ENCODE measurements at places on chromosomes 16 and 17.

- DNase-seq, result no peak
Observed at GRCh38 chr16:53219795-53220454, 165.1 kb downstream of the CHD9 start.

GRCh38 chr17:63529711-63530556, 6.8 kb downstream of the KCNH6 start:
- DNase-seq, result no peak

- DNase-seq, result no peak
Observed at GRCh38 chr16:88516601-88517061, 53.6 kb upstream of the ZC3H18 start.

DNA sequence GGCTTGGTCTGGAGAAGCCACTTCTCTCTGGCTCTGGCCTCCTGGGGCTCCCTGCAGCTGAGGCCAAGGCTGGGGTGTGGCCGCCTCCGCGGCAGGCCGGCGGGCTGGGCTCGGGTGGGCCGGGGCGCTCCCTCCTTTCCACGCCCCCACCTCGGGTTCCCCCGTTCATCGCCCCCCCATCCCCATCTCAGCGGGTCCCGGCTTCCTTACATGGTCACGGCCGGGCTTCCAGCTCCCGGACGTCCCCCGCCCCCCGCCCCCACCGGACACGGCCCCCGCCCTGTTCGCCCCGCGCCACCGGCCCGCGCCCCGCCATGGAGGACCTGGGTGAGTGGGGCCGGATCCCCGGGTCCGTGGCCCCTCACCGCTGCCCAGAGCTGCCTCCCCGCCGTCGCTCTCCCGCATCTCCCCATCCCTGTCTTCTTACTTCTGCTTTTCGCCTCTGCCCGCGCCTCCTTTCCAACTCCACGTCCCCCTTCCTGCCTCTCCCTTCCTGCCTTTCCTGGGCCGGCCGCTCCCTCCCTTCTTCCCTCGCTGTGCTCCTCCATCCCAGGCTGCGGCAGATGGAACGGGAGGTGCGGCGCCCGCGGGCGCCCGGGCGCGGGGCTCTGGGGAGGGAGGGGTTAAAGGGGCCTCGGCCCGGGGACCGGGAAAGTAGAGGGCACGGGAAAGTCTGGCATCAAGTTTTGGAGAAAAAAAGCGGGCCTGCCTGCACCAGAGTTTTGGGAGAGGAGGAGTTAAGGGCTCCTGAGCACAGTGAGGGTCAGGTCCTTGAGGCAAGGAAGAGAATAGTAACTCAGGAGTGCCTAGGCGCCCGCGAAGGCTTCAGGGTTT, at the start of gene TGFB1I1:
TSS of gene TGFB1I1 (plus strand) at position 278 of the 834 bp plus-strand sequence. CDS start at position 315, 37 bp downstream.
- no peak for DNase-seq

DNA sequence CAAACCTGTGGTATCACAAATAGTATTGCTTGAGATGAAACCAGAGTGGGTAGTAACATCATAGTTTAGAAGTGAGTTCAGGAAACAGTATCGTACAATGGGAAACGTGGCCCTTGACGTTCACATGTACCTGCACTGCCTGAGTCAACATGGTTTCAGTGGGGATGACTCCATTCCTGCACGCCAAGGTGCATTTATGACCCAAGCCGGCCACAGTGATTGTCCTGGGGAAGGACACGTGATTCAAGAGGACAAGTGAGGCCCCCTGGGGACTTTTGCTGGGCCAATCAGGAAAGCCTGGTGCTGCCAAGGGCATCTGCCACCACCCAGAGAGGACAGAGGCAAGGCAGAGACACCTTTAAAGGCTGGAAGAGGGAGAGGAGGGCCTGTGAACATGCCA, 119.2 kb downstream of the AXIN2 start:
- no peak for DNase-seq

GRCh38 chr17:7283471-7284216, 2.1 kb downstream of the SLC2A4 start:
- DNase-seq, result no peak

GRCh38 chr17:46877466-46877865, 26.1 kb downstream of the WNT9B start:
- no peak for DNase-seq

DNA sequence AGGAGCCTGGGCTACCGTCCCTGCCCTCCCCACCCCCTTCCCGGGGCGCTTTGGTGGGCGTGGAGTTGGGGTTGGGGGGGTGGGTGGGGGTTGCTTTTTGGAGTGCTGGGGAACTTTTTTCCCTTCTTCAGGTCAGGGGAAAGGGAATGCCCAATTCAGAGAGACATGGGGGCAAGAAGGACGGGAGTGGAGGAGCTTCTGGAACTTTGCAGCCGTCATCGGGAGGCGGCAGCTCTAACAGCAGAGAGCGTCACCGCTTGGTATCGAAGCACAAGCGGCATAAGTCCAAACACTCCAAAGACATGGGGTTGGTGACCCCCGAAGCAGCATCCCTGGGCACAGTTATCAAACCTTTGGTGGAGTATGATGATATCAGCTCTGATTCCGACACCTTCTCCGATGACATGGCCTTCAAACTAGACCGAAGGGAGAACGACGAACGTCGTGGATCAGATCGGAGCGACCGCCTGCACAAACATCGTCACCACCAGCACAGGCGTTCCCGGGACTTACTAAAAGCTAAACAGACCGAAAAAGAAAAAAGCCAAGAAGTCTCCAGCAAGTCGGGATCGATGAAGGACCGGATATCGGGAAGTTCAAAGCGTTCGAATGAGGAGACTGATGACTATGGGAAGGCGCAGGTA, 762 bp downstream of the CDK12 start:
- no peak for DNase-seq

- no peak for DNase-seq
Observed at GRCh38 chr17:43616029-43616351, 45.7 kb downstream of the MEOX1 start.

- DNase-seq, result peak; percentile 85
Observed at GRCh38 chr17:34998205-34998604, 17.9 kb downstream of the LIG3 start.

GRCh38 chr16:54750249-54750648, 180.4 kb upstream of the IRX5 start:
- DNase-seq, result no peak

GRCh38 chr16:13911306-13911705, 8.6 kb upstream of the ERCC4 start:
- DNase-seq, result no peak

DNA sequence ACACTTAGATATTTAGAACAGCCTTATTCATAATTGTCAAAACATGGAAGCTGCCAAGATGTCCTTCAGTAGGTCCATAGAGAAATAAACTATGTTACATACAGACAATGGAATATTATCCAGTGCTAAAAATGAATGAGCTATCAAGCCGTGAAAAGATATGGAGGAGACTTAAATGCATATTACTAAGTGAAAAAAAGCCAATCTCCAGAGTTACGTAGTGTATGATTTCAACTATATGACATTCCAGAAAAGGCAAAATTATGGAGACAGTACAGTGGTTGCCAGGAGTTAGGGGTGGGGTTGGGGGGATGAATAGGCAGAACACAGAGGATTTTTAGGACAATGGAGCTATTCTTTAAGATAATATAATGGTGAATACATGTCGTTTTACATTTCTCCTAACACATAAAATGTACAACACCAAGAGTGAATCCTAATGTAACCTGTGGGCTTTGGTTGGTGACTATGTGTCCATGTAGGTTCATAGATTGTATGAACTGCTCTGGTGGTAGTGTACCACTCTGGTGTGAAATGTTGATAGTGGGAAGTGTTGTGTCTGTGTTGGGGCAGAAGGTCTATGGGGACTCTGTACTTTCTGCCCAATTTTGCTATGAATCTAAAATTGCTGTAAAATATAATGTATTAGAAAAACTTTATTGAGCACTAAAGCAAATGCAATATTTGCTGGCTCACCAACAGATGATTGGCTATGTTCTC, 122.6 kb downstream of the USP22 start:
- no peak for DNase-seq

DNA sequence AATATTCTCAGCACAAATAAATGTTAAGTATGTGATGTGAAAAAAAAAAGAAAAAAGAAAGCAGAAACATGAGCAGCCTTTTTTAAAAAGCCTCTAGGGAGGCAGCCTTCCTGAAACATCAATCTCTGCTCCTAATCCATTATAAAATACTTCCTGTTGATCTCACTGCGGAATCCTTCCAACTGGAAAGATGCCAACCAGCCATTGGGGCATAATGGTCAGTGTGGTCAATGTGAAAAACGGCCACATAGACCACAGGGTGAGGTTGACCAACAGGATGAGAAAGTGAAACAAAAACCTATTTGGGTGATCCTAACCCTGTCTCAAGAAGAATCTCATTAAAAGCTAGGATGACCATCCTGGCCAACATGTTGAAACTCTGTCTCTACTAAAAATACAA, 26.1 kb upstream of the ABCA8 start:
- DNase-seq, result no peak

DNA sequence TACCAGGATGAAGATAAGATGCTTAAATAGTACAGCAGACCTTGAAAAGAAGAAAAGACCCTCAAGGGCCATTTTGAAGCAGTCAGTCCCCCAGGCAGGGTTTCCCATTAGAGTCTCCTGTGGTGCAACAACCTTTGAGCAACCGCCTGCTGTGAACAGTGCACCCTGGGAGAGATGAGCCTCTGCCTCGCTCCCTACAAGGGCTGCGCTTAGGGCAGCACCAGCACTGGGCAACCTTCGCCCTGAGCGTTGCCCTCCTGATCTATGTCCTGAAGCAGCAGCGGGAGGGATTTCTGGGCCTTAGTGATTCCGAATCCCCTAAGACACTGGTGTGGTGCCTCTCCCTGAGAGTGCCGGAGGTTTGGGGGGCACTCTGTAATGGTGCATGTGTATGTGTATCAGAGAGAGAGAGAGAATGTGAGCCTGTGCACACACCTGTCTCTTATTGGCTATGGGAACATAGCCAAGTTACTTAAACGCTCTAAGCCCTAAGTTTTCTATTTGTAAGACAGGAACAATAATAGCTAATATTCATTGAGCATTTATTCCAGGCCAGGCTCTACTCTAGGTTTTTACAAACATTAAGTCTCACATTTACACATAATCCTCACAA, 25.2 kb upstream of the ABCC12 start:
- DNase-seq, result no peak

DNA sequence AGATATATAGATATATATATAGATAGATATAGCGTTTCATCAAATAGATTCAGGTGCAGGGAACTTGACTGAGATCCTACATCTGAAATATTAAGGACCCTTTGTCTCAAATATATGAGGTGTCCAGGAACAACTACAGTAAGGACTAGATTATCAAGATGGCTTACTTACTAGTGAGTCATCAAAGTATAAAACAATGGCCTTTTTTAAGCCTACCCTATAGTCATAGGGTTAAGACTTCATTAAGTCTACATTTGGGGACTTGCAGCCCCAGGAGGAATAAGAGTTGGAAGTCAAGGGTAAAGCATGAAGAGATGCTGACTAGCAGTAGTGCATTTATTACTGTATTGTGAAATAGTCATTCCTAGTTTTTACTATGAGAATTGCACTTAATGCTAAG, 1023.4 kb downstream of the CDH11 start:
- DNase-seq, result no peak

DNA sequence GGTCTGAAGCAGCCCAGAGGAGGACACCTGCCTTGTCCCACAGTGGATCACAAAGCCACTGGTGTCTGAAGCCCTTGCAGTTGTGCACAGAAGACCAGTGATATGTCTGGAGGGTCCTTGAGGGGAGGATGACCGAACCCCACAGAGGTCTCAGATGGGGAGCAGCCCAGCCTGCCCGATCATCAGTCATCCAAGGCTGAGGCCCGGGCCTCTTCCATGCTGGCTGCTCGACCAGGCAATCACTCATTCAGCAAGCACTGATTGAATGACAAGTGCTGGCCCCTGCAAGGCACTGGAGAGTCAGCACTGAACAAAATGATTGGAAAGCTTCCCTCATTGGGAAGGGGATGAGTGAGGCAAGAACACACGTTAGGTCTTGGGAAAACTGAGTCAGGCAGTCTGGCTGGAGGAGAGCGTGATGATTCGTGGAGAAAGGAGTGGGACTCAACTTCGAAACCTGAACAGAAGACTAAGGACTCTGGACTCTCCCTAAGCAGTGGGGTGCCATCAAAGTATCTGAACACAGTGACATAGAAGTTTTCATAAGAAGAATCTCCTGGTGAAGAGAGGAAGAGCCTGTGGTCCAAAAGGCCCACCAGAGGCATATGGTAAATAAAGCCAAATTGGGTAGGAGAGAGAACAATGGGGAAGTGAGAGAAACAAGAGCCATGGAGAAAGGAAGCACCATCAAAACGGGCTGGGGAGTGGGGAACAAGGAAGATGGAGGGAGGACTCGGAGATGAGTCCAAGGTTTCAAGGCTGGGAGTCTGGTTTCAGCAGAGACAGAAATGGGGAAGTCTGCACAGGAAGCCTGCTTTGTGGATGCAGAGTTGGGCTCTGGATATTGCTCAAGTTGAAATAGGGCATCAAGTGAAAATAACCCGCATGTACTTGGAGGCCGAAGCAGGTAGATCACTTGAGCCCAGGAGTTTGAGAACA, 10.2 kb downstream of the PIK3R5 start:
- DNase-seq, result no peak

GRCh38 chr17:39051001-39051585, 83.9 kb upstream of the FBXO47 start:
- DNase-seq, result no peak

DNA sequence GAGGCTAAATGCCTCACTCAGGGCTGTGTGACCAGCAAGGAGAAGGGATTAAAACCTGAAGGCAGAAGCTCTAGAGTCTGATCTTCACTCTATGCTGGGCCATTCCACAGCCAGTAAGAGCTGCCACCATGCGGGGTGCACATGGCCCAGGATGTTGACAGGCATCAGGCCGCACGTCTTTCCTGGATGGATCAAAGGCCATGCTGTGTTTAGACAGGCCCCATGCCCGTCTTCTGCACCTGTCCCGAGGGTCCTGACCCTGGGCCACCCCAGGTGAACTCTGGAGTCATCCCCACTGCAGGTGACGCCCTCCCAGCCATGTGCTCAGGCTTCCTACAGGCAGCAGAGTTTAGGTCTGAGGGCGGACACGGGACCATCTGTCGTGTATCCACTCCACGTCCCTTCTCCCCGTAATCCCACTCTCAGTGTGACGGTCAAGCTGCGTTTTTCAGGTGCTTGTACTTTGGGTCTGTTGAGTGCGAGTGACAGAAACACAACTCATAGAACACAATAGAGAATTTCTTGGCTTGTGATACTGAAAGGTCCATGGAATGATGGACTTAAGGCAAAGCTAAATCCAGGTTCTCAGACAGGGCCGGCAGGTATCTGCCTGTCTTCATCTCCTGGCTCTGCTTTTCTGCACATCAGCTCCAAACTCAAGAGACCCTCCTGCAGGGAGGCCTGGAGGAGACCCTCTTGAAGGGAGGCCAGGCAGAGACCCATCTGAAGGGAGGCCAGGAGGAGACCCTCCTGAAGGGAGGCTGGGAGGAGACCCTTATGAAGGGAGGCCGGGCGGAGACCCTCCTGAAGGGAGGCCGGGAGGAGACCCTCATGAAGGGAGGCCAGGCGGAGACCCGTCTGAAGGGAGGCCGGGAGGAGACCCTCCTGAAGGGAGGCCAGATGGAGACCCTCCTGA, 13.2 kb downstream of the ZNF469 start:
- no peak for DNase-seq
